ENCODE measurements at places on chromosomes 4 and X.

- DNase-seq: no peak
Measured at GRCh38 chr4:158395343-158395742, 126.3 kb upstream of the RXFP1 start.

- peak; percentile 69 for DNase-seq
Measured at GRCh38 chr4:76772498-76773106, 125.3 kb downstream of the SOWAHB start.

- DNase-seq: no peak
Measured at GRCh38 chr4:173282256-173282562, 51.9 kb downstream of the HMGB2 start.

DNA sequence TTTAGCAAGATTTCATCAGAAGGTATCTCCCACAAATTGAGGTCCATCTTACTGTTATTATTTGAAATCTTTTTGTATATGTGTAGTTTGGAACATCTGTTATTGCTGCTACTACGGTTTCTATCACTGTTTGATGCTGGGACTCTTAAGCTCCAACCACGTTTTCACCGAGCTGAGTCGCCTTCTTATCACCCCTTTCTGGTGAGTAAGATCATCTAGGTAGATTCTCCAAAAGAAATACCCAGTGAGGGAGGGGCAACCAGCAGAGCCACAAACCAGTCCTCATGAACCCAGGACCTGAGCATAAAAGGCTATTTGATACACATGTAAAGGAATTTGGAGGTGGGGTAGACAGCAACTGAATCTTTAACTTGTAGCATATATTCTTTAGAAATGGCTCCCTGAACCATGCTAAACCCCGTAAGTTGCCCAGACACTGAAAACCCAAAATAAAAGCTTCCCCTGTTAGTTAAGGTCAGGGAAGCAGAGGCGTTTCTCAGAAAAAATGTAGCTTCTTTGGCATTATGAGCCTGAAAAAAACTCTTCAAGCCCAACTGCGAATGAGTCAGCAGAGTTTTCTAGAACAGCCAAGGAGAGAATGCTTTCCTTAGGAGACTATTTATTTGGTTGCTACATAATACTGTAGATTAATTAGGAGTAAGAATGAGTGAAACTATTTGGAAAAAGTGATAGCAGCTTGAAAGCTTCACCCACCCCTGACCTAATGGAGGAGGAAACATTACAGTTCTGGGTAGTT is 53.8 kb upstream of the ATXN3L start:
- peak; percentile 42 for DNase-seq

DNA sequence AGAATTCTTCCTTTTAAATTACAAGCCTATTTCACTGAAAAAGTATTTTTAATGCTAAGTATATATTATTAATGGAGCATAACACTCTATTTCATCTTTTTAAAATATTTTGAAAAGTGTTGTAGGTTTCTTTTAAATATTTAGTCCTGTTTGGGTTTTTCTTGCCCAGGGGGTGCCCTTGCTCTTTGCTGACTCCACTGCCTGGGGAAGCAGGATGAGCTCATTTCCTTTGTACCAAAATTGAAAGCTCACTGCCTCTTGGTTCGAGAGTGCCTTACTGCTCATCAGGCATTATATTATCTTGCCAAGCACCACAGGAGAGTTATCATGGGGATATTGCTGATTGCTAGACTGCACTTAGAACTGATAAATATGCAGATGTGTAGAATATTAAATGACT is 819.2 kb downstream of the PCDH18 start:
- DNase-seq: no peak

GRCh38 chr4:142202404-142203332 is 566.3 kb downstream of the IL15 start:
- no peak for DNase-seq

DNA sequence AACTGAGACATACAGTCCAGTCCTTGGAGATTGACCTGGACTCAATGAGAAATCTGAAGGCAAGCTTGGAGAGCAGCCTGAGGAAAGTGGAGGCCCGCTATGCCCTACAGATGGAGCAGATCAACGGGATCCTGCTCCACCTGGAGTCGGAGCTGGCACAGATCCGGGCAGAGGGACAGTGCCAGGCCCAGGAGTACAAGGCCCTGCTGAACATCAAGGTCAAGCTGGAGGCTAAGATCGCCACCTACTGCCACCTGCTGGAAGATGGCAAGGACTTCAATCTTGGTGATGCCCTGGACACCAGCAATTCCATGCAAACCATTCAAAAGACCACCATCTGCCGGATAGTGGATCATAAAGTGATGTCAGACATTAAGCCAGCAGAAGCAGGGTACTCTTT is 20.4 kb upstream of the FRMPD3 start:
- DNase-seq: no peak

- peak; percentile 36 for DNase-seq
Measured at GRCh38 chr4:186191200-186192065, at the start of gene CYP4V2. CYP4V2 (plus strand) TSS chr4:186191567; CDS start chr4:186191824, 257 bp downstream.

- DNase-seq: peak; percentile 57
Measured at GRCh38 chr4:186845137-186845842, 121.6 kb upstream of the FAT1 start.

DNA sequence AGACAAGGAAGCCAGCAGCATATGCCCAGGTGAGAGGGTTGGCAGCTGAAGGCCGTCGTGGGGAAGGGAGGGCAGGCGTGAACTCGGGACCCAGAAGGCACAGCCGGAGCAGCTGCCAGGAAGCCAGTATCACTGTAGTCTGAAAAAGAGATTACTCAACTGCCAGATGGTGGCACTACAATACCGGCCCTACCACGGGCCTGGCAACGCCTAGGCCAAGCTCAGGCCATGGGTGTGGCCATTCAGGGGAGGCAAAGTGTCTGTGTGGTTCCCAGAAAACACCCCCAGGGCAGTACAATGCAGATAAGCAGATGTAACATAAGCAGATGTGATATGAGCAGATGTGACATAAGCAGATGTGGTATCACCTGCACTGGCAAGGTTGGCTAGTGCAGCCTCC is 236.0 kb downstream of the AFAP1 start:
- DNase-seq: no peak

GRCh38 chrX:144586756-144587155 is 660.5 kb upstream of the SPANXN1 start:
- DNase-seq: no peak
